ENCODE measurements at places on chromosomes 12 and 14.

GRCh38 chr12:19847294-19848059 is 408.2 kb downstream of the AEBP2 start:
- DNase-seq: no peak

GRCh38 chr14:75531256-75531655 is 9.0 kb downstream of the BATF start:
- DNase-seq: no peak

DNA sequence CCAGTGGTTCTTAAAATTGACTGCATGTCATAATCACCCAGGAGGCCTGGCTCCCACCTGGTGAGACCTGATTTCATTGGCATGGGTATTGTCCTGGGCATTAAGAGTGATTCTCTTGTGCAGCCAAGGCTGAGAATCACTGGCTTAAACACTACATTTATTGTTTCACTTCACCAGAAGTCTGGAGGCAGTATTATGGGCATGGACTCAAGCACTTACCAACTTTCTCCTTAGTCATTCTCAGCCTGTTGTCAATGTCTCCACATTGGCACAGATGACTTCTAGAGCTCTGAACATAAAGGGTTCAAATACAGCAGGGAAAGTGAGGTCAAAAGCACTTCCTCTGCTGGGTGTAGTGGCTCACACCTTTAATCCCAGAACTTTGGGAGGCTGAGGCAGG is 25.6 kb upstream of the GCH1 start:
- DNase-seq: no peak

DNA sequence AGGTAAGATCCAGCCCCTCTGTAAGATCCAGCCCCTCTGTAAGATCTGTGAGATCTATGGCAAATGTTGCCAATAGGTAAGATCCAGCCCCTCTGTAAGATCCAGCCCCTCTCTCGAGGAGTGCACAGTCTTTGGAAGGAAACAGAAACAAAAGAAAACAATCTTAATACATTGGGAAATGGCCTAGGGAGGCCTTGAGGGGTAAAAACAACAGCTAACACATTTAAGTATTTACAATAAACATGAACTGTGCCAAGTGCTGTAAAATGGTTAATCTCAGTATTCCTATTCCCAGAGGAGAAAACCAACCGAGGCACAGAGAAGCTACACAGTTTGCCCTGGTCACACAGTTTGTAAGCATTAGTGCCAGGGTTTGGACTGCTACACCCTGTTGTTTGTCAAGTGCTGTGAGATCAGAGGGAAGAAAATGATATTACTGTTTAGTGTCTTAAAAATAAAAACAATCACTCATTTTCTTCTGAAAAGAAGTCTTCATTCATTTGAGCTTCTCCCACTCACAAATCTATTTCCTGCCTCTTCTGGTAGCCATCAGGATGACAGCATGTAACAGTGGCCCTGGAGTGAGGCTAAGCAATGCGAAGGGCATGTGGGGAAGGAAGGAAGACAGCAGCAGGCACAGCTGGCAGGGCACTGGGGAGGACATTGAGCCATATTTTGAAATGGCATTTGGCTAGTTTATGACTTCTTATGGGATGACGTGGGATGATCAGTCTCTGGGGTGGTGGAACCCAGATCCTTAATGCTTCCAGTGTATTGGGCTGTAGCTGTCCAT is 118.7 kb upstream of the PTPRQ start:
- DNase-seq: no peak

GRCh38 chr14:66216763-66217162 is 269.4 kb upstream of the CCDC196 start:
- DNase-seq: no peak

- no peak for DNase-seq
Measured at GRCh38 chr12:101826766-101827368, 3.9 kb downstream of the GNPTAB start.

DNA sequence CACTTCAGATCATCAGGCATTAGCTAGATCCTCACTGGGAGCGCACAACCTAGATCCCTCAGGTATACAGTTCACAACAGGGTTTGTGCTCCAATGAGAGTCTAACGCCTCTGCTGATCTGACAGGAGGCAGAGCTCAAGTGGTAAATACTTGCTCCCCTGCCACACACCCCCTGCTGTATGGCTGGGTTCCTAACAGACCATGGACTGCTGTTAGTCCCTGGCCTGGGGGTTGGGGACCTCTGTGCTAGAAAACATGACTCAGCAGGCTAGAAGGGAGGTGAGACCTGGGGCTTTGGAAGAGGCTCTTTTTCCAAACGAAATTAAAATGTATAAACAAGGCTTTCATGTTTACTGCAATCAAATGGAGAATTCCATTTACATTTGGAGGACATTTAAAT is 691.1 kb downstream of the FLRT2 start:
- DNase-seq: no peak

DNA sequence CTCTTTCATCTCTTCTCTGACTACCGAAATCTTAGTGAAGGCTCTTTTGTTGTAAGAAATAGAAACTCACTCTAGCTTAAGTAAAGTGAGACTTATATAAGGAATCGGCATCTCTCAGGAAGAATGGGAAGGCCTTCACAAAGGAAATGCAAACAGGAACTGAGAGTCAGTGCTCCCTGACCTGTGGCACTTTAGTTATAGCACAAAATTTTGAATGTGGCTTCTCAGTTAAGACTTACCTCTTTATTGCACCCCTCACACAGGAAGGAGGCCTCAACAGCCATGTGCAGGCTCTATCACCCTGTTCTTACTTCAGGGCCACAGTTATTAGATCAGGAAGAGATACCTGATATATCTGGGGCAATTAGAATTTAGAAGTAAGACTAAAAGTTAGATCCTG is 224.7 kb upstream of the EGLN3 start:
- no peak for DNase-seq

DNA sequence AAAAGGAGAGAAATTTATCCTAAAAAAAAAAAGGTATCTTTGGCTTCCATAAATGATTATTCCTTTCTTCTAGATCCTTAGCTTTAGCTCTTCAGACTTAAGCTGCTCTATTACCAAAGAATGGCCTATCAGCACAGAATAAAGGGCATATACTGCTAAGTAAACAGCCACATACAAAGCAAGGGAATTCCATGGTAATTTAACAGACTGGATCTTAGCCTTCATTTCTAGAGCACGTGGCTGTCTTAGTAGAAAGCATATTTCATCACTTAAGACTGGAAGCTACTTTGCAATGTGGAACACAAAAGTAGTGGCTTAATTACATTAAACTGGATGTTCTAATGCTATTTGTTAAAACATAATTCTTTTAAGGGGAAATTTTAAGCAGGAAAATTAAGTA is 23.1 kb downstream of the TMED10 start:
- DNase-seq: no peak

- no peak for DNase-seq
Measured at GRCh38 chr14:31932675-31933074, 144.4 kb upstream of the ARHGAP5 start.

- no peak for DNase-seq
Measured at GRCh38 chr12:75483431-75483830, 2.9 kb downstream of the GLIPR1 start.

Data from activated CD4-positive, alpha-beta T cell treated with anti-CD3 and anti-CD28 coated beads, Interleukin-2, amount 50 U/mL, for 4 hours (primary cell).